Caco-2 (cell line): ENCODE measurements at places on chromosomes 16 and 17. TPM values are rescaled to one million over a fixed set of nuclear protein-coding genes. Genes with fewer than 3 reads are reported as not detected.

GRCh38 chr17:31397256-31397939, 5.9 kb downstream of the RAB11FIP4 start:
- DNase-seq = no peak

- no peak for DNase-seq
Measured at GRCh38 chr17:77738751-77739531, 219.6 kb upstream of the TNRC6C start.

Gene MT1A
- total RNA-seq = 2.0 and 2.5 TPM in 2 replicates

- DNase-seq = no peak
Measured at GRCh38 chr16:66128371-66128770, 238.1 kb upstream of the CDH5 start.

GRCh38 chr16:15847611-15848175, 9.1 kb downstream of the MYH11 start:
- DNase-seq = no peak

- DNase-seq = no peak
Measured at GRCh38 chr17:2338315-2338657, 985 bp downstream of the SGSM2 start.

DNA sequence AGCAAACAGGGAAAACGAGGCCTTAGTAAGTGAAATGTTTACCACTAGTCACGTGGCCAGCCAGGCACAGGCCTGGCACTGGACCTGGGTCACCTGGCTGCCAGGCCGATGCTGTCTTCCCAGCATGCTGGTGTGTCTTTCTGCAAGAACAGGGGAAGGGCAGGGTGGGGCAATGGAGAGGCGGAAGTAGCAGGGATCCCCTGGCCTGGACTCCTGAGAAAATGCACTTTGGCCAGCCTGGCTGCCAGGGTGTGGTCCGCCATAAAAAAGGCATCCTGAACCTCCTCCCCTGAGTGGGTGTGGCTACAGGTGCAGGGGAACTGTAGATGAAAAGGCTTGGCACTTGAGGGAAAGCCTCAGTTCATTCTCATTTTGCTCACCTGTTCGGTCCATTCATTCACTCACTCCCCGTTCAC, 1.0 kb upstream of the ANKRD40CL start:
- peak; percentile 98 for DNase-seq

Gene FBRS
- 46.1 and 47.9 TPM in 2 replicates for total RNA-seq

- DNase-seq = peak; percentile 59
Measured at GRCh38 chr16:30934827-30935557, 11.6 kb downstream of the FBXL19 start.

Gene TBC1D3D
- total RNA-seq = 0.30 and 0.86 TPM in 2 replicates

GRCh38 chr16:4345836-4346781, 5.0 kb downstream of the PAM16 start:
- DNase-seq = no peak

- no peak for DNase-seq
Measured at GRCh38 chr17:71378036-71378435, 742.8 kb upstream of the SOX9 start.

DNA sequence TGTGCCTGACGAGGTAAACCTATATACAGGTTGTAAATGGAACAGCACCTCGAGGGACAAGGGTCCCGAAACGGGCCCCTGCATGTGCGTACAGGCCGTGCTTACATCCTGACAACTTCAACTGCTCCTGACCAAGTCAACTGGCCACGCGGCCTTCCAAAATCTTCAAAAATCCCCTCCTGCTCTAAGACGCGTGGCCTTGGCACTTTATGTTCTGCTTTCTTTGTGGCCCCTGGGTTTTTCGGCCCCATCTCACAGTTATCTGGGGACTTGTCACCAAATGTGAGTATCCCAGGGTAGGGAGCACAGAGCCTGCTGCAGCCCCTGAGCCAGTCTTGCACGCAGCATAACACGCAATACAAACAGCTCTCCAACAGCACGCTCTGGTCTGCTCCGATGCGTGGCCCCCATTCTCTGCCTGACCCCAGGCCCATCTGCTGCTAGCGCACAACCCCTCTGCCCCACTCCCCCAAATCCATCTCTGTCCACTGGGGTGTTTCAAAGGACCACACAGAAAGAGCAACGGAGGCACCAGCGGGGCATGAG, 659 bp downstream of the RPH3AL start:
- DNase-seq = no peak

Gene KRTAP2-2
- not detected in 2 replicates for total RNA-seq

DNA sequence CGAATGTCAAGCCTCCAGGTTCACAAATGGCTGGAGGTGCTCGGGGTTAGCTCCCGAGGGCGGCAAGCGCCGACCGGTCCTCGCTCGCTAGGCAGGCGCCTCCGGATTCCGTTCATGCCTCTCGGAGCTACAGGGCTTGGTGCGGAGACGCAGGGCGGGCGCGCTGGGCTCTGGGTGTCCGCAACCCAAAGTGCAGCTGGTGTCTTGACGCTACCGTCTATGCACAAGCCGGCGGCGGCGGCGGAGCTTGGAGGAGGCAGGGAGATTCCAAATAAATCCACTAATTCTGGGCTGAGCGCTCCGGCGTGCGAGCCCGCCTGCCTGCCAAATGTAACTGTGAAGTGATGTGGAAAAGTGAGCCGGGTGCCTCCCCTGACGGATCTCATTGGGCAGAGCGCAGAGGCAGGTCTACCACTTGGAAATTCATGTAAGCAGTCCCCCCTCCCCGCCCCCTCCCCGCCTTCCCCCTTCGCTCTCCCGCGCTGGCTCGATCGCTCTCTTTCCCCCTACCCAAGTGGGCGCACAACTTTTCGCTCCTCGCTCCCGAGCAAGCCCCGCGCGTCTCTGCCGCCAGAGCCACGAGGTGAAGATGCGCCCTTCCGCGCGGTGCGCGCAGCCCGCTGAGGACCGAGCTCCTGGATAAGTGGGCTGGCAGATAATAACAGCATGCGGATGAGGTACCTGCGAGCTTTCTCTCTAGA, at the start of gene CDH8:
Gene CDH8, minus strand, starts transcription at position 338 of the 701 bp plus-strand sequence. CDS start 15,035 bp downstream, outside the sequence.
- DNase-seq = no peak

Gene GPR139
- not detected in 2 replicates for total RNA-seq

DNA sequence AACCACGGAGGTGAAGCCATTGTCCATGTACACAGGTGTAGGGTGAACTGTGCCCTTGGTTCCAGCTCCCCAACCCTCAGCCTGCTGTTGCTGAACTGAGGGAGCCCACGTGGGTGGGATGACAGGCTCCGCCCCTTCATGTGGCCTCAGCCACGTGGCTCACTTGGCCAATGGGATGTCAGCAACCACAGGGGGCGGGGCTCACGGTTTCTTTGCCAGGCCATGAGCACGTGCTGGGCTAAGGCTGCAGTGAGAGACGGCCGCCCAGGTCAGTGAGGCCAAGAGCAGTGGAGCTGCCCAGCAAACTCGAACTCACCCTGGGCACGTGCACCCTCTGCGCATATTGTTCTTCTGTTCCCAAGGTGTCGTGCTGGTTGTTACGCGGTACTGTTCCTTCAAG, 282.6 kb downstream of the IRF8 start:
- DNase-seq = no peak

Gene PHF12
- total RNA-seq = 49.9 and 56.5 TPM in 2 replicates

DNA sequence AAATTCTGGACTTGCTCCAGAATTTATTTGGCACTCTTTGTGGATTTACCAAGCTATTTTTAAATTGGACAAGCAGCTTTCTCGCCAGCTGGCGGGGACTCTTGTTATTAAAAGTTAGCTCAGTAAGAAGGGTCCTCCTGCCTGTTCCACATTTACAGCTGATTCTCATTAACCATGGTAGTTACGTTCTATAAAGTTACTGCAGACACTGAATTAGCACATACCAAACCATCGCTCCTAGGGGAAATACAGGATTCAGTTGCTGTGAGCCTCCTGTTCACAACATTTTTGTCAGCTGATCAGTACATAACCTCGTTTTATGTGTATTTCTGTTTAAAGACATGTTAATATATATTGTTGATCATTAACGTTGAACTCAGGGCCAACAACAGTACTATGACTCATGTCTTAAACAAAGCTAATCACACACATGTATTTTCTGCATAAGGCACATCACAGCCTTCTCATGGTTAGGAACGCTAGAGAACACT, 4.2 kb downstream of the LDAF1 start:
- DNase-seq = no peak

DNA sequence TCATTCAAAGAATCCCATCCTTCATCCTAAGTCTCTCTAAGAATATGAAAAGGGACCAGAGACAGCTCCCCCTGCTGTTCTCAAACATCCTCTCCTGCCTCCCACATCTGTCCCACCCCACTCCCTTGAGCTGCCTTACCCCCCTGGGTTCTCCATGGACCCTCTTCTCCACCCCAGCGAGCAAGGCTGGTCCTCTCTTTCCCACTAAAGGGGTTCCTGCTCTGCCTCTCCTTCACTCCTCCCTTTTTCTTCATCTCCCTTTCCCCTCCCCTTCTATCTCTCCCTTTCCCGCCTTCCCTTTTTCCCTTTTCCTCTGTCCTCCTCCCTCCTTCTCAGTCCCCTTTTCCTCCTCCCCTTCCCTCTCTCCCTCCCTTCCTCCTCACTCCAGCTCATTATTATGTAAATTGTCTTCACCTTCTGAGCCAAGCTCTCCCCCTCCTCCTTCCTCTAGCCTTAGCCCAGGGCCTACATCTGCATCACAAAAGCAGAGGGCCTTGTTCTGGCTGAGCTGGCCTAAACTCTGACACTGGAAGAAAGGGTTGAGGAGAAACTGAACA, 90.0 kb downstream of the GNAO1 start:
- DNase-seq = no peak

Gene CREBBP
- total RNA-seq = 65.3 and 67.1 TPM in 2 replicates

DNA sequence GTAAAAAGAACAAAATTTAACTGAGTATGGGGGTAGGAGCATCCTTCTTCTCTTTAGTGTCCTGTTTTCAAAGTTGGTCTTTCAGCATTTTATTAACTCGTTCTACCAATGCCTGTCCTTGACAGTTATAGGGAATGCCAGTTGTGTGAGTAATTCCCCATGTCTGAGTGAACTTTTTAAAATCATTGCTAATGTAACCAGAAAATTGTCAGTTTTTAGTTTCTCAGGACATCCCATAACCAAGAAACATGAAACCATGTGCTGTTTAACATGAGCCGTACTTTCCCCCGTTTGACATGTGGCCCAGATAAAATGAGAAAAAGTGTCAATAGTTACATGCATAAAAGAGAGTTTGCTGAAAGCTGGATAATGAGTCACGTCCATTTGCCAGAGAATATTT, 71.4 kb upstream of the ARL4D start:
- no peak for DNase-seq

GRCh38 chr17:67718325-67718941, 697 bp downstream of the NOL11 start:
- no peak for DNase-seq

DNA sequence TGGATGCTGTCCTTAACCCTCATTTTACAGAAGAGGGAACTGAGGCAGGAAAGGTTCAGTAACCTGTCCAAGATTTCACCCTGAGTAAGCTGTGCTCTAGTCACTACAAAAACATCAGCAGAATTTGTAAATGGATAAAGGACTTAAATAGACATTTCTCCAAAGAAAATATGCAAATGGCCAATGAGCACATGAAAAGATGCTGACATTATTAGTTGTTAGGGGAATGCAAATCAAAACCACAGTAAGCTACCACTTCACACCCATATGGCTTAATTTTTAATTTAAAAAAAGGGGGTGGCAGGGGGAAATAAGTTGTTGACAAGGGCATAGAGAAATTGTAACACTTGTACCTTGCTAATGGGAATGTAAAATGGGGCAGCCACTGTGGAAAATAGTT, 51.4 kb downstream of the C17orf67 start:
- no peak for DNase-seq

Gene PRSS21
- total RNA-seq = not detected in 2 replicates

DNA sequence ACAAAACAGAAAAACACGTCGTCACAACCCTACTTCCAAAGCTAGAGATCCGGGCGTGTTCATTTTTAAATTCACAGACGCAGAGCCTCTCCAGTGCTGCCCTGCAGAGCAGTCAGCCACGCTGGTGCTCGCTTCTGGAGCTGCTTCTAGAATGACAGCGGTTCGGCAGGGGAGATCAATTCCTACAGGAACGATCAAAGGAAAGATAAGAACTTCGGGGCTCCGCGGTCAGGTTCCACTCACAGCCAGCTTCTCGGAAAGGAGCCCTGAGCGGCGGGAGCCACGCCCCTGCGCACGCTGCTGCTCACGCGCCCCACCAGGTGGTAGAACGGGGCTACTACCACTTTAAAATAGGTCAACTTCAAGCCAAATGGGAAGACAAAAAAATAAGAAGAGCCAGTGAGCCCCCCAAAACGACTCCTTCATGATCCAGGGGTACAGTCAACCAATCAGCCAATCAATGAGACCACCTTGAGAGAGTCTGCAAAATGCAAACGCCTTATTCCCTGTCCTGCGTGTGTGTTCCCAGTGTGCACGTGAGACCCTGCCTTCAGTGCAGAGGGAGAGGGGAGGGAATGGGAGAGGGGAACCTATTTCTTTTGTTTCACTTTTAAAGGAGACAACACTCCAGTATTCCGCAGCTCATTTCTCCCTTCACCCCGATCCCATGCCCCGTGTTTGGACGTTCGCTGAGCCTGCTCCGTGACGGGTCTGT, 209.7 kb downstream of the RBFOX3 start:
- DNase-seq = peak; percentile 84

Gene CHST4
- total RNA-seq = not detected in 2 replicates

DNA sequence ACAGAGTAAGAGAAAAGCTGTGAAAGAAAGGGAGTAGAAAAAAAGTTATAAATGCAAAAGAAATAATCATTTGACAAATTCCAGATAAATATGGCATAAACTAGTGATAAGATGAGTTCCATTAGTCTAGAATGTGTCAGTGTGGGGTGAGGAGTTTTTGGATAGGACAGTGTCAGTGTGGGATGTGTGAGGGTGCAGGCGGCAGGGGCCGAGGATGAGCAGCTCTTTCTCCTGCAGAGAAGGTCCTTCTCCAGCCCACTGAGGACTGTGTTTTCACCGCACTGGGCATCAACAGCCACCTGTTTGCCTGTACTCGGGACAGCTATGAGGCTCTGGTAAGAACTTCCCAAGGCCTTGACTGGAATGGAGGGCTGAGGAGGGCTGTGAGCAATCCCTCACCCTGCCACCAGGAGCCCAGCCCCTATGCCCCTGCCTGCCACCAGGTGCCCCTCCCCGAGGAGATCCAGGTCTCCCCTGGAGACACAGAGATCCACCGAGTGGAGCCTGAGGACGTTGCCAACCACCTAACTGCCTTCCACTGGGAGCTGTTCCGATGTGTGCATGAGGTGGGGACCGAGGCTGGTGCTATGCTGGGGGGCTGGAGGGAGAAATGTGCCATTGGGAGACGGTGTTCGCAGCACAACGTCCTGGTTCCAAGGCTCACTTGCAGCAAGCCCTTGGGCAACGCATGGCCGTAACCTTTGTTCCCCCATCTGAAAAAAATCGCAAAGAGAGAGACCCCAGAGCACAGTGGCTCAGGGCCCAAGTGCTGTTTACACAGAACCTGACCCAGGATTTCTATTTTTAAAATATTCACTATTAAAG, 13.1 kb downstream of the RAPGEFL1 start:
- DNase-seq = no peak
